GM10248 (cell line): ENCODE measurements at places on chromosomes 2 and 18.

- no peak for DNase-seq
Observed at GRCh38 chr2:205024822-205025518, 479.7 kb downstream of the PARD3B start.

- no peak for DNase-seq
Observed at GRCh38 chr2:46163804-46164528, 133.2 kb upstream of the EPAS1 start.

- DNase-seq, result peak; percentile 36
Observed at GRCh38 chr2:8441986-8442385, 239.9 kb upstream of the ID2 start.

DNA sequence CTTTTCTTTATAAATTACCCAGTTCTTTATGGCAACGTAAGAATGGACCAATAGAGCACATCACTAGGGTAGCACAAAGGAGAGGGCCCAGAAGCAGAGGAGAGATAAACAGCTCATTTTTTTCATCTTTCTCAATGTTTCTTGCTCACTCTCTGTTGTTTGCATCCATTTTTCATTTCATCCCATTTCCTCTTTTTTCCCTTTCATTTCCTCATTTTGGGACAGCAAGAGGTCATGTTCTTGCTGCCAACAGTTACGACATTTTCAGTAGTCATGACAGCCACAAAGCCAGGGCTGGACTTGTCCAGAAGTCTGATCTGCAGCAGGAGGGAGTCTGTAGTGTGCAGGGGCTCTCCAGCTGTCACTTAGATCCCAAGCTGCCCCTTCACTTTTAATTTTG is 52.7 kb upstream of the CYP1B1 start:
- DNase-seq, result peak; percentile 46

DNA sequence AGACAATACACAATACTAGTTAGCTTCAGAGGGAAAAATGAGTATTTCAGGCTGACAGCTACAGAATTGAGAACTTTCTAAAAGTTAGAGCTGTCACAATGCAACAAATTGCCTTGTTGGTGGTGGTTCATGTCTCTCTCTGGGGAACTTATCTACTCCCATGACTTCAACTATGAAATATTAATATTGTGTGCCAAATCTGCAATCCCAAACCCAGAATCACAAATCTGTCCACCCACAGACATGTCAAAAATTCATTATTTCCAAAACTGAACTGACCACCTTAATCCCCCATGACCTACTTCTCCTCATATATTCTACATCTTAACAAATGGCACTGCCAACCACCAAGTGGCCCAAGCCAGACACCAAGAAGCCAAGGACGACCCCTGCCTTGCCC is 143.5 kb downstream of the TCF4 start:
- no peak for DNase-seq

GRCh38 chr2:41710944-41711343 is 336.9 kb upstream of the PKDCC start:
- no peak for DNase-seq

- no peak for DNase-seq
Observed at GRCh38 chr2:144832048-144832447, 312.1 kb upstream of the ZEB2 start.

GRCh38 chr2:42109959-42110640 is 59.1 kb upstream of the EML4 start:
- DNase-seq, result no peak

- no peak for DNase-seq
Observed at GRCh38 chr2:42906111-42906556, 113.8 kb upstream of the HAAO start.

- no peak for DNase-seq
Observed at GRCh38 chr2:98295721-98296414, 50.4 kb upstream of the CNGA3 start.

- no peak for DNase-seq
Observed at GRCh38 chr2:183195998-183196409, 71.8 kb downstream of the NUP35 start.

DNA sequence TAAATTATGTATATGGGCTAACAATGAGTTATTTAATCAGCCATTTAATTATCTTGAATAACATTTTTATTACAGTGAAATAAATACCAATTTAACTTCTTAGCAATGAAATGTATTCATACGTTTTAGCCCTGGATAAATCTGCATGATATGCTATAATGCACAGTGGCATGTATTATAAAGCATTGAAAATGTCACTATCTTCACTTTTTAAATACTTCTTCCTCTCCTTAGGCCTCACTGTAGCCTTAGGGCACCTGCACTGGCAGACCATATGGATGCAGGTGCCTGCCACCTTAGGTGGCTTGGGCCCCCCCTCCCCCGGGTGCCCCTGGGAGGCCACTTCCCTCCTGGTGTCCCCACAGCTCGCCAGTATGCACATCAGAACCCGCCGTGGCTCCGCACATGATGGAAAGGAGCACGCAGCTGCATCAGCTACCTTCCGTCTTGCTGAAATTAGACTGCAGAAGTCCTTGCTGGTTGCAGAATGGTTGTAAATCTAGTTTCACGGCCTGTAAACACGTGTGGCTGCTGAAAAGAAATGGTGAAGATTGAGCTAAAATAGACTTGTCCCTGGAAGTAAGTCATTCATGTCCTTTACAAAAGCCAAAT is 56.7 kb downstream of the ADI1 start:
- DNase-seq, result no peak

- no peak for DNase-seq
Observed at GRCh38 chr18:49638209-49638785, 76.4 kb downstream of the LIPG start.

- no peak for DNase-seq
Observed at GRCh38 chr2:177733-178132, 86.1 kb downstream of the SH3YL1 start.

GRCh38 chr2:128403814-128404708 is 85.4 kb upstream of the HS6ST1 start:
- no peak for DNase-seq

GRCh38 chr2:112623913-112624777 is 21.6 kb upstream of the SLC20A1 start:
- DNase-seq, result peak; percentile 62

DNA sequence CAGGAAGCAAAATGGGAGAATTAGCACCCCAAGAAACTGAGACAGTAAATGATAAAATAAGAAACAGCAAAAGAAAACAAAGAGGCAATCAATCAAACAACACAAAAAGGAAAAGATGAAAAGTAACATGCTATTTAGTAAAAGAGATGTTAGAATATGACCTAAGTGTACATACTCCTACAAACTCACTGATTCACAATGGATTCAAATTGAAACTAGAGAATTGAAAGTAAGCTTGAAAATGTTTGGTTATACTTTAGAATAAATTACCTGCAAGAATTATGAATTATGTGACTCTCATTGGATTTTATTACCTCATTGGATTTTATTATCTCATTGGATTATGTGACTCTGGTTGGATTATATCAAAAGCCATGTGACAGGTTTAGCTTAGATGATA is 22.8 kb upstream of the CCNYL1 start:
- peak; percentile 37 for DNase-seq

- DNase-seq, result no peak
Observed at GRCh38 chr2:176085861-176086771, 2.4 kb upstream of the EVX2 start.

DNA sequence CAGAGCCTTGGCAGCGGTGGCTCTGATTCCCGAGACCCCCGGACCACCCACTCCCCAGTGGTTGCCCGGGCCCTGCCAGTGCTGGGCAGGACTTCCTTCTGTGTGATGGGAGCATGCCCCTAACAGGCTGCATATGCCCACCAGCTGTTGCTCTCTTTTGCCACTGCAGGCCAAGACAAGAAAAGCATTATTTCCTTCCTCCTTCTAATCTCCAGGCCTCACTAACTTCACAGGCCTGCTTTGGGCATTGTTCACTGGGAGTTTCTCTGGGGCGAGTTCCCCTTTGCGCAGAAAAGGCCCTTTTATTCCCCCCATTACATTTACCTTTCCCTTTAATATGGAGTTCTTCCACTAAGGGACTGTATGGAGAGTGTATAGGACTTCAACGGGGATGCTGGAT is 249.1 kb upstream of the SIX2 start:
- DNase-seq, result no peak

DNA sequence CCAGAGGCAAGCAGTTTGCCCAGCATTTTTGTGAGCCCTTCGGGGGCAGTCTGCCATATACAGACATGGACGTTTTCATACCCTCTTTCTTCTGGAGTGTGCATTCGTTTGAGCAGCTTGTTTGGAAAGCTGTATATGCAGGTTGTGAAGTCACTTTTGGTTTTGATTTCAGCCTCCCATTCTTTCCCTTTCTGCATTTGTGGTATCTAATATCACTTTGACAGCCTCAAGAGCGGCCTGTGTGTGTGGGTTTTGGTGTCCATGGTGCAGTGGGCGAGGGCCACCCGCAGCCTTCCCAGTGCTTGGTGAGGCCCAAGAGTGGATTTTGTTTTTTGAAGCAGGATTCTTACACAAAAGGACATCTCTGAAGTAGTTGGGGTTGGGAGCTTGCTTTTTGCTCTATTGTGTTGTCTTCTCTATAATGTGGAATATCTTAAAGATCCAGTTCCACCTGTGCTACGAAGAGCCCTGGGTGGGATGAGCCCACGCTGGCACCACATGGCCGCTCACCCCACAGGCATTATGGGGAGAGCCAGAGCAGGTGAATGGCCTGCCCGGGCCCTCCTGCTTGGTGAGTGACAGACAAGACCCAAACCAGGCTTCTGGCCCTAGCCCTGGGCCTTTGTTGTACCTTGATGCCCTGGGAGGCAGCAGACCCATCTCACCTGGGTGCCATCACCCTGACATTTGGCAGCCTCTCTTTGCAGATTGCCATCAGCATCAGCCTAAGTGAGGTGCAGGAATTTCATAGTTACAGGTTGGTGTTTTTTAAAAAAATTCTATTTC is 29.5 kb downstream of the INPP4A start:
- DNase-seq, result peak; percentile 52

- DNase-seq, result no peak
Observed at GRCh38 chr2:224772494-224772893, 56.3 kb upstream of the CCDC195 start.

- peak; percentile 26 for DNase-seq
Observed at GRCh38 chr2:38581193-38582147, 21.3 kb downstream of the HNRNPLL start.

DNA sequence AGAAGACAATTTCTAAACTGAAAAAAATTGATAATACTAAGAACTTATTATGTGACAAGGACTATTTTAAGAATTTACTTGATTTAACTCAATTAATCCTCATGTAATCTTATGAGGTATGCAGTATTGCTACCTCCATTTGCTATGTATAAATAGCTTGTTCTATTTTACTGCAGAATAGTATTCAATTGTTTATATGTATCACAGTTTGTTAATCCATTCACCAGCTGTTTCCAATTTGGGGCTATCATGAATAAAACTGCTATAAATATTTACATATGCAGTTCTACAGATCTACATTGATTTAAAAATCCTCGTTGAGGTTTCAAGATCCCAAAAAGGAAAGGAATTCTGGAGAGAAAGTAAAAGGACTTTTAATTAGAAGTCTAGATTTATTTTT is 54.8 kb upstream of the DOCK10 start:
- no peak for DNase-seq

DNA sequence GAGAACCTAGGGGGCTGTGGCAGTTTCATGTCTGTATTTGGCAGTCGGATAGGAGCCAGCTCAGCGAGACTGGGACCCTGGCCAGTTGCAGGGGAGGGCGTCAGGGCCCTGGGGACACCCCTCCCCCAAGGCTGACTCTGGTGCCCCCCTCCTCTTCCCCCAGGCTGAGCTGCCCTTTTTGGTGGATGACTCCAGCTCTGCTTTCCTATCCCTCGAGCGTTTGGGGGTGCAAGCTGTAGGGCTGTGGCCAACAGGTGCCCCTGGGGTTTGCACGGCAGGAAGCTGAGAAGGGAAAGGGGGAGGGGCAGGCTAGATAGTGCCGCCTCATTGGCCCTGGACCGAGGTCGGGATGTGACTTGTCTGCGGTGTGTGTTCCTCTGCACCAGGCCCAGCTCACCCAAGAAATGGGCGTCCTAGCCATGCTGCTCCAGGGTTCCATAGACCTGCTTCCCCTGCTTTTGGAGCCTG is 26.4 kb downstream of the SPEG start:
- no peak for DNase-seq

DNA sequence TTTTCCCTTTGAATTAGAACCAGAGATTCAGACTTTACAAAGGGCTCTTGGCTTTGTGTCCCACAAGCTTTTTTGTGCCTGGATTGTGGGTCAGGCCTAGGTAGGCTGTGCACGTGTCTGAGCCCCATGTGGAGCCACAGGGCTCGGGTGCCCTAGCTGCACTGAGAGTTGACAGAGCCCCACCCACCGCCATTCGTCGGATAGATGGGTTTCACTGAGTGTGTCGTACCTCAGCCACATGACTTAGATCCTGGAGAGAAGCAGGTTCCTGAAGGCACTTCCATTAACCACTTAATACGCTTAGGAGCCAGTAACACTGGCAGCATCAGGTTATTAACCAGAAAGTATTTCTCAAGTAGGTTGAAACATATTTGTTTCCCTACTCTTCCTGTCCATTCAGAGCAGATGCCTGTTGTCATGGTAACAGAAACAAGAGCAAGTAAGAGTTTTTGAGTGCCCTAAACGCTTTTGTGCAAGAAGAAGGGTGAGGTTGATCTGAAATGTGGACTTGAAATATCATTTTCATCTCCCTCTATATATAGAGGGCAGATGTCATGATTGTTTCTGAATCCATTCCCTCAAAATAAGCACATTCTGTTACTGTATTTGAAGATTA is 30.0 kb downstream of the ADCYAP1 start:
- no peak for DNase-seq
